Stimulated activated CD8-positive, alpha-beta memory T cell treated with anti-CD3 and anti-CD28 coated beads, Interleukin-15, amount 100 ng/mL, for 24 hours (primary cell): ENCODE measurements at places on chromosomes 3 and 15.

- DNase-seq, result no peak
These were observed 153.6 kb downstream of the TNIK start for GRCh38 chr3:171306631-171307030.

GRCh38 chr3:159800434-159801155 is 188.0 kb upstream of the IL12A start:
- DNase-seq, result no peak

DNA sequence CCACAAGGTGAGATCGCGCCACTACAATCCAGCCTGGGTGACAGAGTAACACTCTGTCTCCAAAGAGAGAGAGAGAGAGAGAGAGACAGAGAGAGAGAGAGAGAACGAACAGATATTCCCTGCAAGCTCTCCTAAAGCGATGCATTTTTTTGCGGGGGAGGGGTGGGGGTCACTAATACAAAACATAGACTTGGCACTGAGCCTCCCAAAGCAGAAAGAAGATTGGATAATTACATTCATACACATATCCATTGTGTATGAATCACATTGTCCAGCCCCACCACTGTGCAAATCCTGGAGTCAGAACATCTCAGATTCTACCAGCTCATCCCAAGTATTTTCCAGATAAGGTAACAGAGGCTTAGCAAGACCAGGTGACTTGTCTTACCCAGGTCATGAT is 459.9 kb downstream of the MAGI1 start:
- DNase-seq, result no peak

DNA sequence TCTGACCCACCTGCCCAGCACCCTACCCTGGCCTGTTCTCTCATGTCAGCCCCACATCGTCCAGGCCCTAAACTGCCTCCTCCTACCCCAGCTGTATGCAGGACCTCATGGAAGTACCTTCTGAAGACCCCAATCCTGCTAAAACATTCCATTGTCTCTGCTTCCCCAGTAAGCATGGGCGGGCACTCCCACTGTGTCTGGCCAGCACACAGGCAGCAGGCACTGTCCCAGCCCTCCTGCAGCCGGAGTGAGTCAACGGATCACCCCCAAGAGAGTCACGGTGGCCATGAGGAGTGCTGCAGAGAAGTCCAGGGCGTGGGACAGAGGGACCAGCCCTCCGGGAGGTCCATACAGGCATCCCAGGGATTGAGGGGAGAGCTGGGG is 36.4 kb upstream of the SLCO2A1 start:
- DNase-seq, result no peak

DNA sequence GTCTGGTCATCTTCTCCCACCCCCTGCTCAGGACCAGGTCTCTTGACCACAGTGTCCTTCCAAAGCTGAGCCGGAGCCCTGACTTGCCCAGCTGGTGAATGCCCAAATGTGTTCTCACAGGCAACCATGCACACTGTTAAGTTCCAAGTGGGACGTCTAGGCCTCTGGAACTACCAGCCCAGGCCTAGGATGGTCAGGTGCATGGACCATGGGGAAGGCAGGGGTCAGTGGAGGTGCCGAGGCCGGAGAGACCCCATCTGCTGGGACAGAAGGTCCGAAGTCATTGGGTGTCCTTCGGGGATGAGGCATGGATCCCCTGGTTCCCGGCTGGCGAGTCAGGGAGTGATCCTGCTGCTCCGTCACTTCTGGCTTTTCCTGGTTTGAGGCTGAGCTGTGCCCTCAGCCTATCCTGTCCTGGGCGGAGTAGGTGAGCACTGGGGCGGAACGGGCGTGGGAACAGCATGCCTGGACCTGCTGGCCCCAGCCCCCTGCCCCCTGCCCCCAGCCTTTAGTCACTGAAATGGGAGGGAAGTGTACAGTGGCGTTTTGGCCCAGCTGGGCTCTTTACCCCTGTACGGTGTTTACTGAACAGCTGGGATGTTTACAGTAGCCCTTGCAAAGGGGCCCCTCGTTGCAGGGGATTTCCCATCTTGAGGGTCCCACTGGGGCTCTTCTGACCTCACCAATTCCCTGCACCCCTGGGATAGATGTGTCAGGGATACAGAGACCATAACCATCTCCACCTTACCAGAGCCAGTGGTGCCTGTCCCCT is 12.1 kb downstream of the SEMA3F start:
- DNase-seq, result no peak

DNA sequence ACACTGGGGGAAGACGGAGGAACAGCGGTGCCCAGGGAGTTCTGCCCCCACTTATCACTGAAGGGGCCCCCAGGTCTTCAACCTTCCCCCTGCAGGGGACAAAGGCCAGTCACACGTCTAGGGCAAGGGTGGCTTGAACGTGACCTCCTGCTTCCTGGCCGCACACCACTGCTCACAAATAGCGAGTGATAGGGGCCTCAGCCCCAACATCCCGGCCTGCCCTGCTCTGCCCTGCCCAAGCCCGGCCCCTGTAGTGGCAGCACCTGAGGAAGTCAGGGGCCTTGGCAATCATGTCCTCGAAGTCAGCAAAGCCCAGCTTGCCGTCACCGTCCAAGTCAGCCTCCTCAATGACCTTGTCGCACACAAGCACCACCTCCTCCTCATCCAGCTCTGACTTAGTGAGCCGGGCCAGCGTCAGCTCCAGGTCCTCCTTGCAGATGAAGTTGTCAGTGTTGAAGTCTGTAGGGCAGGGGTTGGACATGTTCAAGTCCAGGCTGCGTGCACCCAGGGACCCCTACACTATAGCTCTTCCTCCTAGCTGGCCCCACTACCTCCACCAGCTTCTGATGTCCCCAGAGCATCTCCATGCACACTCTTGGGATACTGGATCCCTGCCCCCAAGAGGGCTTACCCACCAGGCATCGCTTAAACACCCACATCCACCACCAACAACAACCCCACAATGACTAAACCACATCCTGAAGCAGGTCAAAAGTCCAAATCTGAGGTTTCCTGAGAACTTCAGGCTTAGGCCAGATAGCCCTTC is 13.3 kb downstream of the SH2D7 start:
- no peak for DNase-seq

- DNase-seq, result no peak
These were observed 121.9 kb upstream of the STAC start for GRCh38 chr3:36258421-36258820.

DNA sequence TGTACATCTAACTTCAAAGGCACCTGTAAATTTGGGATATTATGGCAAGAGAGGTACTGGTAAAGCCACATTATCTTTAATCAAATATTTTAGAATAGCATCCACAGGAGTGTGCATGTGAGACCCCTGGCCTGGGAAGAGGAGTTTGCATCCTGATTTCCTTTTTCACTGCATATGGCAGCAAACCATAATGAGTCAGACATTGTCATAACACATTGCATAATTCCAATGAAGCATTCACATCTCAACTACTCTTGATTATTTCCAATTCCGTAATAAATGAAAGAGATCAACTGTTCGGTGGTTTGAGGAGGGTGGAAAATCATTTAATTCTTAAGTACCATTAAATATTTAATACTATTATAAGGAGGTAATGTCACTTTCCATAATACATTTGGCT is 215.0 kb downstream of the MECOM start:
- DNase-seq, result no peak

- no peak for DNase-seq
These were observed 79.4 kb downstream of the KLF15 start for GRCh38 chr3:126277629-126278378.

- DNase-seq, result no peak
These were observed 6.8 kb upstream of the MESP2 start for GRCh38 chr15:89769366-89769765.

GRCh38 chr15:72272997-72273352 is 621 bp upstream of the PARP6 start:
- DNase-seq, result no peak

- DNase-seq, result no peak
These were observed 42.9 kb downstream of the CFAP20DC start for GRCh38 chr3:59006634-59007517.

- no peak for DNase-seq
These were observed 808 bp downstream of the RBM6 start for GRCh38 chr3:49940667-49941249.

- no peak for DNase-seq
These were observed 42.1 kb downstream of the PLS1 start for GRCh38 chr3:142638291-142638690.

DNA sequence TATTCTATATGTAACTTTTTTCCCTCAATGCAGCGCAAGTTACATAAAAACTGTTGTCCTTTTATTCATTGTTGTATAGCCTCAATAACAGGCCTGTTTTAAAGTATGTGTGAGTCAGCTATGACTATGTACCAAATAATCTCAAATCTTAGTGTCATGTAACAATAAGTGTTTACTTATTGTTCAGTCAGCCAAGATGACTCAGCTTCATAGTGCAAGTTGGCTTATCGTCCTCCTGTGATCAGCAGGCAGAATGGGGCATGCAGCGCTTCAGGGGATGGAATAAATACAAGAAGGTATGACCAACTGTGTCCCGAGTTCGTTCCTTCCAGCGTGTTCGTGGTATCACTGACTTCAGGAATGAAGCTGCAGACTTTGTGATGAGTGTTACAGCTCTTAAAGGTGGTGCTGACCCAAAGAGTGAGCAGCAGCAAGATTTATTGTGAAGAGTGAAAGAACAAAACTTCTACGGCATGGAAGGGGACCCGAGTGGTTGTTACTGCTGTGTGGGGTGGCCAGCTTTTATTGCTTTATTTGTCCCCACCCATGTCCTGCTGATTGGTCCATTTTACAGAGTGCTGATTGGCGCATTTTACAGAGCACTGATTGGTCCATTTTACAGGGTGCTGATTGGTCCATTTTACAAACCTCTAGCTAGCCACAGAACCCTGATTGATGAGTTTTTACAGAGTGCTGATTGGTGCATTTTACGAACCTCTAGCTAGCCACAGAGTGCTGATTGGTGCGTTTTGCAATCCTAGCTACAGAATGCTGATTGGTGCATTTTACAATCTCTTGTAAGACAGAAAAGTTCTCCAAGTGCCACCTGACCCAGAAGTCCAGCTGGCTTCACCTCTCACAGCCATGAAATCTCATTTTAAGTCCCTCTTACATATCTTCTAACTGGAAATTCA is 1016.0 kb downstream of the MCTP2 start:
- no peak for DNase-seq

DNA sequence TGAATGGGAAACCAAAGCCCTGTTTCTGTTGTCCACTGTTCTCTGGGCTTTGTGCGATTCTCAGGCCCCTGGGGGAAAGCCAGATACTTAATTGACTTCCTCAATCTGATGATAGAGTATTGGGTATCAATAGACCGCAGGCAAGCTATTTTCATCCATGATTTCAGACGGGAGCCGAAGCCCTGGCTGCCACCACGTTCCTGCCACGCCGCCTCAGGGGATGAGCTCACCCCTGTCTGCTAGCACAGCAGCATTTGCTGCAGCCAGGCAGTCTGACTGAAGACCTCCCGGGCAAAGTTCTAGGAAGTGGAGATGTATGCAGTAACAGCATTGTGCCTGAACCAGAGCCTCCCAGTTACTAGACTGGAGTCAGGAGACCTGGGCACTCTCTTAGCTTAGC is 69.8 kb downstream of the ISG20 start:
- DNase-seq, result no peak

- DNase-seq, result no peak
These were observed 916.8 kb downstream of the CADM2 start for GRCh38 chr3:85875589-85875988.

GRCh38 chr3:194320744-194321243 is 30.3 kb downstream of the CPN2 start:
- DNase-seq, result no peak
